Activated naive CD8-positive, alpha-beta T cell treated with anti-CD3 and anti-CD28 coated beads for 36 hours (primary cell): ENCODE measurements at places on chromosomes 4 and X. TPM values are rescaled to one million over a fixed set of nuclear protein-coding genes. Genes with fewer than 3 reads are reported as not detected.

DNA sequence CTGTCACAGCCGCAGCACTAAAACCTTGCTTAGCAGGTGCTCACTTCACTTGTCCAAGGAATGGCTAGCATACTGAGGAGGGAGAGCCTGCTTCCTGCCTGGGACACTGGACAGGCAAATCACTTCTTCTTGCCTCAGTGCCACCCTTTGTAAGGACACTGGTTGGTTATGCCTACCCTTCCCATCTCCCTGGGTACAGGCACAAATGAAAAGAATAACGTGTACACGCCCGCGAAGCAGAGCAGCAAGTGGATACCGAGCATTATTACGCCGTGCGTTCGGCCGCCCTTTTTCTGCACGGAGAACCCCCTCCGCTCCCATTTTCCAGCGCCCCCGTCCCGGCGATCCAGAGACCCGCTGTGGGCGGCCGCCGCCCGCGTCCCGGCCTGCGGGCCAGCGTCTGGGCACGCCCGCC lies 338 bp upstream of the KLHL2 start:
- H3K27ac ChIP-seq, result peak overlapping the region; percentile 82
- peaks cover 4% of the 10 kb centered on the region for H3K36me3 ChIP-seq
- peak overlapping the region; percentile 79 for H3K4me3 ChIP-seq
- peaks cover 64% of the 10 kb centered on the region for H3K4me1 ChIP-seq
- peak; percentile 9 for DNase-seq

DNA sequence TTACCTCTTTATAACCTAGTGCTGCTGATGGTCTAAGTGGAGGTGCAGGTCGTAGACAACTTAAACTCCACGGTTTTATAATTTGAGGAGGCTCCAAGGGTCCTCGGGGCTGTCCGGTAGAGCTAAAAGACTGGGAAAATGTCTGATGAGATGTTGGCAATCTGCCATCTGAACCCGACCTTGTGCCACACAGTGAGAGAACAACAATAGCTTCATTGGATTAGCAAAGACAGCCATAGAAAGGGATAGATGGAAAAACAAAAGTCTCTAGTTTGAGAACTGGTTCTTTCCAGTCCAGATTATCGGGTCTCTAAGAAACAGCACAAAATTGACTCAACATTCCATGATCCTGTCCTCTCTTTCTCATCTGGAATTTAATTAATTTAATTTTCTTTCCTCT lies 31.6 kb downstream of the CD40LG start:
- peaks cover 39% of the 10 kb centered on the region for H3K36me3 ChIP-seq
- no peaks in the 10 kb centered on the region for H3K27me3 ChIP-seq
- H3K27ac ChIP-seq, result no peak overlapping the region
- DNase-seq, result no peak
- no peak overlapping the region for H3K4me3 ChIP-seq
- peaks cover 29% of the 10 kb centered on the region for H3K4me1 ChIP-seq

- H3K27me3 ChIP-seq, result no peaks in the 10 kb centered on the region
- H3K4me3 ChIP-seq, result no peak overlapping the region
- no peak for DNase-seq
- no peaks in the 10 kb centered on the region for H3K4me1 ChIP-seq
- H3K27ac ChIP-seq, result no peak overlapping the region
These were observed 212.9 kb upstream of the SLC7A11 start for GRCh38 chr4:138455097-138455496.

- no peaks in the 10 kb centered on the region for H3K4me1 ChIP-seq
- H3K27me3 ChIP-seq, result no peaks in the 10 kb centered on the region
- no peak for DNase-seq
- no peak overlapping the region for H3K4me3 ChIP-seq
These were observed 108.3 kb upstream of the TEX13A start for GRCh38 chrX:105328773-105329172.

DNA sequence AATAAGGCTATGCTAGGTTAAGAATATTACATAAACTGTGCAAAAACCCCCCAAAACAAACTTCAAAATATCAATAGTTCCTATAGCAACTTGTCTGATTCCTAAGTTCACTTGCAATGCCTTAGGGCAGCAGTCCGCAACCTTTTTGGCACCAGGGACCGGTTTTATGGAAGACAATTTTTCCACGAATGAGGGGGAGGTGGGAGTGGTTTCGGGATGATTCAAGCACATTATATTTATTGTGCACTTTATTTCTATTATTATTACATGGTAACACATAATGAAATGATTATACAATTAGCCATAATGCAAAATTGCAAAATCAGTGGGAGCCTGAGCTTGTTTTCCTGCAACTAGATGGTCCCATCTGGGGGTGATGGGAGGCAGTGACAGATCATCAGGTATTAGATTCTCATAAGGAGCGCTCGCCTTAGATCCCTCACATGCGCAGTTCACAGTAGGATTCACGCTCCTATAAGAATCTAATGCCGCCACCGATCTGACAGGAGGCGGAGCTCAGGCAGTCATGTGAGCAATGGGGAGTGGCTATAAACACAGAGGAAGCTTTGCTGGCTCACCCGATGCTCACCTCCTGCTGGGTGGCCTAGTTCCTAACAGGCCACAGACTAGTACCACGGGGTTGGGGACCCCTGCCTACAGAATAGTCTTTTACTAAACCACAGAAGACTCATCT lies 39.7 kb downstream of the ACOX3 start:
- no peaks in the 10 kb centered on the region for H3K4me1 ChIP-seq
- H3K27ac ChIP-seq, result no peak overlapping the region
- DNase-seq, result no peak
- no peak overlapping the region for H3K4me3 ChIP-seq

DNA sequence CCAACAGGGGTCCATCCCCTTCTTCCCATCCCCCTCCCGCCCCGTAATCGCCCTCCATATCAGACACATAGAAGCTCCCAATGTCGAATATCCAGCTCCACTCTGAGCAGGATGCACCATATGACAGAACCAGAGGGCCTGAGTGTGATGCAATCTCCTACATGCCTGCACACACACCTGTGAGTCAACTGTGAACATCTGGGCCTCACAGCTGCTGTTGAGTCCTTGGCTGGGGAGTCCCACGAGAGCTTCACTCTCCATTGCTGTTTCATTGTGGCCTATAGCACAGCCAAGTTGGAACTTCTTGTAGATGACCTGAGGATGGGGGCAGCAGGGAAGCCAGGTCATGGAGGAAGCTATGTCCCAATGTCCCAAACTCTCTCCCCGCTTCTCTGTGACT lies 8.2 kb downstream of the SLC38A5 start:
- H3K4me1 ChIP-seq, result peaks cover 21% of the 10 kb centered on the region
- H3K4me3 ChIP-seq, result no peak overlapping the region
- DNase-seq, result no peak
- H3K36me3 ChIP-seq, result peaks cover 58% of the 10 kb centered on the region
- H3K27ac ChIP-seq, result peak overlapping the region; percentile 29

DNA sequence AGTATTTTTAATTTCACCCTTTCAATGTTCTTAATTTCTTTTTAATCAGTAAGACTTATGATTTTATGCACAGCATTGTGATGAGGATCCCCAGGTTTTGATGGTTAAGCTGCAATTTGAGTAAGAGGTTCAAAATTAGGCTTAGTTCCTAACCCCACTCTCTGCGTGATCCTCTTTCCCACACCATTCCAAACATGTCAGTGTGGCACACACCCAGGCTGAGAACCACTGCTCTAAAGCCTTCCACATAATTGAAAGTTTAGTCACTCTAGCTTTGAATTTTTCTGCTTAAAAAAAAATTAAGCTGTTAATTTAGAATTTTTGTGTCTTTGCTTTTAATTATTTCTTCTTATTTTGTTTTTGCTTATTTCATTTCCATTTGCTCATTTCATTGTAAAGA lies 68.8 kb upstream of the SLC7A11 start:
- peaks cover 14% of the 10 kb centered on the region for H3K27me3 ChIP-seq
- no peak overlapping the region for H3K4me3 ChIP-seq
- no peak for DNase-seq
- H3K27ac ChIP-seq, result no peak overlapping the region

DNA sequence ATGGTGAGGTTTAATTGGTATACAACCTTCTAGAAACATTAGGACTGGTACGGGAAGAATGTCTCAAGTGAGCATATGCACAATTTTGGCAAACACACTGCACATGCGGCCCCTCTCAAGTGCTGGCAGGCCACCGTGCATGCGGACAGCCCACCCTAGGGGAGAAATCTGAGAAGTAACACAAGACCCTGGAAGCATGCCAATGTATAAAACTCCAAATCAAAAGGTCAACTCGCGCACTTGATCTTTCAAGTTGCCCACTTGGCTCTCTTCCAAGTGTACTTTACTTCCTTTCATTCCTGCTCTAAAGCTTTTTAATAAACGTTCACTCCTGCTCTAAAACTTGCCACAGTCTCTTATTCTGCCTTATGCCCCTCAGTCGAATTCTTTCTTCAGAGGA lies 488.3 kb downstream of the CFAP47 start:
- H3K27me3 ChIP-seq, result no peaks in the 10 kb centered on the region
- DNase-seq, result no peak
- H3K36me3 ChIP-seq, result no peaks in the 10 kb centered on the region
- no peak overlapping the region for H3K27ac ChIP-seq
- no peak overlapping the region for H3K4me3 ChIP-seq

DNA sequence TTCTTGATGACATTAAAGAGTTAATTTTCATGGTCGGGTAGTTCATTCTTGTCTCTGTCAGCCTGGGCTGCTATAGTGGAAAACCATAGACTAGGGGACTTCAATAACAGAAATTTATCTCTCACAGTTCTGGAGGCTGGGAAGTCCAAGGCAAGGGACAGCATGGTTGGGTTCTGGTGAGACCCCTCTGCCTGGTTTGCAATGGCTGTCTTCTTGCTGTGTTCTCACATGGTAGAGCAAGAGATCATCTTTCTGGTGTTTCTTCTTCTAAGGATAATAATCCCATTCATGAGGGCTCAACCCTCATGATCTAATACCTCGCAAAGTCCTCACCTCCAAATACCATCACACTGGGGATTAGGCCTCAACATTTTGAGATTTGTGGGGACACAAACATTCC lies 50.1 kb downstream of the RHOH start:
- H3K27me3 ChIP-seq, result no peaks in the 10 kb centered on the region
- peaks cover 80% of the 10 kb centered on the region for H3K4me1 ChIP-seq
- peak overlapping the region; percentile 83 for H3K4me3 ChIP-seq
- DNase-seq, result no peak

- no peak for DNase-seq
- peak overlapping the region; percentile 87 for H3K4me3 ChIP-seq
- no peak overlapping the region for H3K27ac ChIP-seq
- peaks cover 44% of the 10 kb centered on the region for H3K4me1 ChIP-seq
- no peaks in the 10 kb centered on the region for H3K27me3 ChIP-seq
These were observed 2.2 kb downstream of the TRMT44 start for GRCh38 chr4:8442596-8443358.

DNA sequence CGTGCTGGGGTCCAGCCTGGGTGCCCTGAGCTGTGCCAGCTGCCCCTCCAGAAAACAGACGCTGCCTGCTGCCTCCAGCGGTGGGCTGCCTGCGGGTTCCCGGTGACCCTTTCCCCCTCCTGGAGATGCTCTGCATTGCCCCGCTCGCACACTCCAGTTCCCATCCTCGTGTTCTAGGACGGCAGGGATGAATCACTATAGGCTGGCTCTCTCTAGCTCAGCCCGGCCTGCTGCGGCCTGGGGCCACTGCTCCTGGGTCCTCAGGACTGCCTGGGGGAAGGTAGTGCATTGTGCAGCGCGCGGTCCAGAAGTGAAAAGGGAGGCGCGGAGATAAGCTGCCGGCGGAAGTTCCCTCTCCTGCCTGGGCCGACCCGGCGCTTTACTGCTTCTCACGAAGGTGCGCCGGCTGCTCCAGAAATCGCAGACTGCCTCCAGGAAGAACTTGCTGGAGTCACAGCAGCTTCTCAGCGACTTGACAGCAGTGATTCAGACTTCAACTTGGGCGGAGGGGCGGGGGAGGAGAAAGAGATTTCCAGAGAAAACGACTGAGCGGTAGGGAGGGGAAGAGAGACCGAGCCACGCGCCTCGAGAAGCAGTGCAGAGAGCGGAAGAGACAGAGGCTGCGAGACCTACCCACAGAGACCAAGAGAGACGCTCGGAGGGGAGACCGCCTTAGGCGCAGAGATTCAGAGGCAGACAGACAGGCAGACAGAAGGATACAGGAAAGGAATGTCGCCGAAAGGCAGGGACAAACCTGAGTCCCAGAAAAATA lies 6.7 kb upstream of the MSX1 start:
- peaks cover 29% of the 10 kb centered on the region for H3K4me1 ChIP-seq
- H3K27me3 ChIP-seq, result peaks cover 88% of the 10 kb centered on the region
- peaks cover 2% of the 10 kb centered on the region for H3K36me3 ChIP-seq

GRCh38 chr4:27928761-27929540 lies 1068.3 kb downstream of the STIM2 start:
- no peak overlapping the region for H3K27ac ChIP-seq
- no peaks in the 10 kb centered on the region for H3K4me1 ChIP-seq
- no peak for DNase-seq
- H3K4me3 ChIP-seq, result no peak overlapping the region

GRCh38 chrX:133709501-133709900 lies 275.9 kb downstream of the GPC3 start:
- H3K4me3 ChIP-seq, result no peak overlapping the region
- H3K4me1 ChIP-seq, result no peaks in the 10 kb centered on the region
- no peaks in the 10 kb centered on the region for H3K36me3 ChIP-seq
- DNase-seq, result no peak

- peaks cover 41% of the 10 kb centered on the region for H3K36me3 ChIP-seq
- no peak overlapping the region for H3K4me3 ChIP-seq
- no peak for DNase-seq
- no peaks in the 10 kb centered on the region for H3K27me3 ChIP-seq
These were observed 10.6 kb downstream of the G3BP2 start for GRCh38 chr4:75662626-75663025.

DNA sequence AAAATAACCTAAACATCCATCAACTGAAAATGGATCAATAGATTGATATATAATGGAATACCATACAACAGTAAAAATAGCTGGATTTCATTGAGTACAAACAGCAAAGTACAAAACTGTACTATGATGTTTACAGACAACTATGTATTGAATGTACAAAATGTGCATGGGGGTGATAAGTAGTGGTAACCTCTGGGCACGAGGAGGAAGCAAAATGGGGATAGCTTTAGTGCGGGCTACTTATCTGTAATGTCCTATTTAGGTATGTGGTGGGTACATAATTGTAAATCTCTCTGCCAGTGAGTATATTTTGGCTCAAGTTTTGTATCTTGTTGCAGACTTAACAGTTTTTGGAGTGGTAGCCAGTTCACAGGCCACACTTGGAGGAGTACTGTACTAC lies 123.6 kb downstream of the STAG2 start:
- H3K4me3 ChIP-seq, result no peak overlapping the region
- H3K27me3 ChIP-seq, result no peaks in the 10 kb centered on the region
- H3K4me1 ChIP-seq, result peaks cover 22% of the 10 kb centered on the region

DNA sequence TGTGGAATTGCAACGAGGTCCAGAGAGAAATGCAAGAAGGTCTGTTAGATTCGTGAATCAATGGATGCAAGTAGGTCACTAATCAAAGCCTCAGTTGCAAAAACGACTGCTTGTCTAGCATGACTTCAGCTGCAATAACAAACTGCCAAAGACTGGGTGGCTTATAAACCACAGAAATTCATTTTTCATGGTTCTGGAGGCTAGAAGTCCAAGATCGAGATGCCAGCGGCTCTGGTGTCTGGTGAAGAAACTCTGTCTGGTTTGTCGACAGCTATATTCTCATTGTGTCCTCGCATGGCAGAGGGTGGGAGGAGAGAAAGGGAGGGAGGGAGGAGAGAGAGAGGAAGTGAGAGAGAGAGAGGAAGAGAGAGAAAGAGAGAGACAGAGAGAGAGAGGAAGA lies 114.7 kb downstream of the MXRA5 start:
- H3K27me3 ChIP-seq, result peaks cover 3% of the 10 kb centered on the region
- DNase-seq, result no peak
- H3K4me1 ChIP-seq, result no peaks in the 10 kb centered on the region
- H3K36me3 ChIP-seq, result no peaks in the 10 kb centered on the region

CLTRN gene
- 0.52 TPM for total RNA-seq

TCEAL2 gene
- 0.40 TPM for total RNA-seq

STARD8 gene
- 0.50 TPM for total RNA-seq

TMEM255A gene
- not detected for total RNA-seq

DDIT4L gene
- 0.34 TPM for total RNA-seq

CACNA1F gene
- total RNA-seq, result 0.72 TPM

MAGEB3 gene
- not detected for total RNA-seq
